Stimulated activated CD8-positive, alpha-beta memory T cell treated with anti-CD3 and anti-CD28 coated beads, Interleukin-15, amount 100 ng/mL, for 24 hours (primary cell): ENCODE measurements at places on chromosomes 2 and 18.

- no peak for DNase-seq
Observed at GRCh38 chr2:186561467-186562208, 28.2 kb upstream of the ITGAV start.

- no peak for DNase-seq
Observed at GRCh38 chr2:240953426-240954410, 44.7 kb upstream of the SNED1 start.

DNA sequence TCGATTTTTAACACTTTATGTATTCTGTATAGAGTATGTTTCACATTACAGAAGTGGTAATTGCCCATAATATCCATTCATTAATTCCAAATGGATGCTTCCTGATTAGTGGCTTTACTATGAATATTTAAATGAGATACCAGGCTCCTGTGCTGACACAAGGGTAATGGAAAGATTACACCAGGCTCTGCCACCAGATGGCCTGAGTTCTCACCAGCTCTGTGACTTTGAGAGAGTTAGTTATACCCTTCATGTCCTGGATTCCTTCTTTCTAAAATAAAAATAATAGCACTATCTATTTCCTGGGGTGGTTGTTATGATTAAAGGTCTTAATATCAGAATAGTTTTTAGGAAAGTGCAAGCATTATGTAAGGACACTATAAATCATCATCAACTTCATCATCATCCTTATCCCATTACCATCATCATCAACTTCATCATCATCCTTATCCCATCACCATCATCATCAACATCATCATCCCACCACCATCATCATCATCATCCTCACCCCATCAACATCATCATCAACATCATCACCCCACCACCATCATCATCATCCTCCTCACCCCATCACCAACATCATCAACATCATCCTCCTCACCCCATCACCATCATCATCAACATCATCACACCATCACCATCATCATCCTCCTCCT, 151.8 kb downstream of the DNER start:
- DNase-seq = no peak

GRCh38 chr2:198283146-198283545, 478.8 kb downstream of the PLCL1 start:
- no peak for DNase-seq
